Left kidney (tissue), 8 donors: ENCODE measurements at places on chromosomes 2 and 18. TPM values are rescaled to one million over a fixed set of nuclear protein-coding genes. Genes with fewer than 3 reads are reported as not detected.

SOS1 gene
- 65.1 TPM for polyA plus RNA-seq

DNA sequence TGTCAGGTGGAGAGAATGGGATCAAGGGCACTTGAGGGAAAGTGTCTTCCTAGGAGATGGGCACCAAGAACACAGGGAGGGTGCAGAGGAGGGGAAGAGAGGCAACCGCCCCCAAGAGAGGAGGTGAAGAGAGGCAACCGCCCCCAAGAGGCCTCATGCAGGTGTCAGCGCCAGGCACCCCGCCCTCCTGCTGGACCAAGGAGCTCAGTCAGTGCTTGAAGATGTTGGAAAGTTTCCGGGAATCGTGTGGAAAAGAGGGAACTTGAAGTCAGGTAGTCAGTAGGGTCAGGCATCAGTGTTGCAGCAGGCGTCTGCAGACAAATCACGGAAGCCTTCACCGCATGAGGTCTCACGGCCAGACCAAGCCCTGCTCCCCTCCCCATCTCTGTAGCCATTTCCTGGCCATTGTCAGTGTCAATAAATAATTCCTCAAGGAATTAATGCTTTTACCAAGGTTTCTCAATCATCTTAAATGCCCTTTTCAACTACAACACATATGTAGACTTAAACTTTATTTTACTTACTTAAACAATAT, 353.1 kb downstream of the EIPR1 start:
- DNase-seq: no peak

DNA sequence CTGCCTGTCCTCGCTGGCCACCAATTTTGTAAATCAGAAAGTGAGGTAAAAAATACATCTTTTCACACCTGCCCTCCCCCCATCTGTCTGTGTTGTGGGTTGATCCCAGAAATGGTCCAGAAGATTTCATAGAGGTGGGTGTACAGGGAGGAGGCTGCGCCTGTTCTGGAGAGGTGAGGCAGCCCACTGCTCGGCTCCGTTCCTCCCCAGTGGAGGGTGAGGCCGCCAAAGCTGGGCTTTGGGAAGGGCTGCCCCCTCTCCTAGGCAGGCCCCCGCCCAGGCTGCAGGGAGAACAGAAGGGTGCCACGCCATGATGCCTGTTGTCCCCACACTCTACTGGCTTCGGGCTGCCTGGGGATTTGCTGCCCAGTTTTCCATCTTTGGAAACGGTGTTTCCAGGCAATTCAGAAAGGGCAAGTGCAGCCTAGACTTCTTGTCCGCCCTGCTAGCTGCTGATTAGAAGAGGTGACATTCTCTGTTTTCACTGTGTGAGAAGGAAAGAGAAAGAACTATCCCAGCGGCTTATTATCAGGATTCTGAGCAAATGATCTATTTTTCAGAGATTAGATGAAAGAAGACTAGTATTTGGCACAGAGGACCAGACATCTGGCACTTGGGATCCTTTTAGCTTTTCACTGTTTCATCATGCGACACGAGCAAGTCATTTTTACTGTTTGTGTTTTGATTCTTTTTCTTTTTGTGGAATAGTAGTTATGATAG, 18.7 kb downstream of the SMARCAL1 start:
- DNase-seq: no peak

- no peak for DNase-seq
Observed at GRCh38 chr18:933082-933481, 28.4 kb downstream of the ADCYAP1 start.

DNA sequence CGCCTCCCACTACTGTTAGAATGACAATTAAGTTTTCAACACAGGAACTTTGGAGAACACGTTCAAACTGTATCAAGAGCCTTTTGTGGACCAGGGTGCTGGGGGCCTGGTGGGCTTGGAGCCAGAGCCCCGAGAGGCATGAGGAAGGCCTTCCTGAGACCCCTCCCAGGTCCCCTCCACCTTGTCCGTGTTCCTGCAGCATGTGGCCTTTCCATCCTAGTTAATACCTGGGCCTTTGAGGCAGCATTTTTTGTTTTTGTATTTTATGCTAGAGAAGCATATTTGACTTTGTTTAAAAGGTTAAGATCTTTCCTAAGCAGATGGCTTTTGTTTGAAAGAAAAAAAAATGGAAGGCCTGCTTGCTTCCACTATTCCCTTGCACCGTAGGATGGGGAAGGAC, 68.0 kb downstream of the INPP4A start:
- no peak for DNase-seq

GRCh38 chr2:169637620-169638019, 53.5 kb downstream of the PPIG start:
- DNase-seq: no peak

- DNase-seq: no peak
Observed at GRCh38 chr2:187541086-187542085, 12.8 kb downstream of the TFPI start.

KCNJ3 gene
- 8.6 TPM for polyA plus RNA-seq

DNA sequence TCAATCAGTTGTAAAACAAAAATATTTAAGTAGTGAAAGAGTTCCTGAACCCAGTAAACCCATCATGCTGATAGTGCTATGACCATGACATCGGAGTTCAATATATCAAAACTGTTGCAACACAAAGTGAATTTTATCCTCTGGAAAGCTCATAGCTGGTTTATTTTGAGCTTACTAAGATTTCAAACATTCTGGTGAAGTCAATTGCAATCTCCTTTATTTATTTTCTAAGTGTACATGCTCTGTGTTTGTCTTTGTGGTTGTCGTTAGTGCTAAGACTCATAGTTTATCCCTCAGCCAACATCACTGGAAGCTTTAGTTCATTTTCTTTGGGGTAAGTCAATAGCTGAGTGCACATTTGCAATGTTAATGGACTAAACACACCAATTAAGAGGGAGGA, 91.9 kb downstream of the QPCT start:
- no peak for DNase-seq

CCDC178 gene
- polyA plus RNA-seq: 1.6 TPM

IL1R2 gene
- polyA plus RNA-seq: 0.47 TPM

DNA sequence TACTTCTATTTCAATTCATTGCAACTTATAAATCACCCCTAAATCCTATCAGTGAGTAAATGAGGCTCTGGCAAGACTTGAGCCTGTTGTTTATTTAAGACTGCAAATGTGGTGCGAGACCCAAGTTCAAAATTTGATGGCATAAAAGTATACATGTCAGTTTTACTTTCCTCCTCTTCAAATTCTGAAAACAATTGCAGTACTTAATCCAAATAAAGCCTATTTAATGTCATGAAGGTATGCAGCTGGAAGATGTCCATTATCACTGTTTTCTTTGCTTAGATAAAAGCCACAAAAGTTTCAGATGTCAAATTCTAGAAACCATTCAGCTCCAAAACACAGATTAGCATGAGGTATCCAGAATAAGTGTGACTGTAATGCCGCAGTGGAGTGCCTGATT, 3.3 kb downstream of the APCDD1 start:
- no peak for DNase-seq

DNA sequence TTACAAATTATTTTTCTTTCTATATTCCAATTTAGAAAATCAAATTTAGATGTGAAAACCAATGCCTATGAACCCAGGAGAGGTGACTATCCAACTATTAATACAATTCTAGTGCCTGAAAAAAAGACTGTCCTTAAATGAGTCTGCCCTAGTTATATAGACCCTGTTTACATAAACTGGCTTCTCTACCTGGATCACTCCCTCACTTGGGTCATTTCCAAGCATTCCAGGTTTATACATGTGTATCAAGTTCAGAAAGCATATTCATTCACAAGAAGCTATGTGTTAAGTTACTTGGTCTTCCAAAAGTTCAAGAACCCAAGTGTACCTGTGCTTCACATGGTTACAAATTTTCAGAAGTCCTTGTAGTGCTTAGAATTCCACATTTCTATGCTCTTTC, 8.3 kb downstream of the ZNF385B start:
- DNase-seq: no peak

ZSWIM2 gene
- not detected for polyA plus RNA-seq

DNA sequence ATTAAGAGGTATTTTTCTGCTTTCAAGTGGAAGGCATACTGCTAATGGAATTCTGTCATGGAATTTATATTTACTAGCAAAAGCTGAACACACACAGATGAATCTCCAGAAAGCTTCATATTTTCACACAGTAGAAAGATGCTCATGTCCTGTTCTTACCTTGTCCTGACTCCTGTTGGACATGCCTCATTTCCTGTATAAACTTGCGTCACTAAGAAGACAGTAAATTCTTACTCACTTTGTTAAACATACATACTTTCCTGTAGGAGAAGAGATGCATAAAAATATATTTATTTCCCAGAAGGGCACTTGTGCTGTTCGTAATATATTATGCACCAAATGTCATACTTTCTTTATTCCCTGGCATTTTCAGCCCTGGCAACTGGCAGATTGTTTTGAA, 238.3 kb upstream of the RASGRP3 start:
- DNase-seq: no peak

DNA sequence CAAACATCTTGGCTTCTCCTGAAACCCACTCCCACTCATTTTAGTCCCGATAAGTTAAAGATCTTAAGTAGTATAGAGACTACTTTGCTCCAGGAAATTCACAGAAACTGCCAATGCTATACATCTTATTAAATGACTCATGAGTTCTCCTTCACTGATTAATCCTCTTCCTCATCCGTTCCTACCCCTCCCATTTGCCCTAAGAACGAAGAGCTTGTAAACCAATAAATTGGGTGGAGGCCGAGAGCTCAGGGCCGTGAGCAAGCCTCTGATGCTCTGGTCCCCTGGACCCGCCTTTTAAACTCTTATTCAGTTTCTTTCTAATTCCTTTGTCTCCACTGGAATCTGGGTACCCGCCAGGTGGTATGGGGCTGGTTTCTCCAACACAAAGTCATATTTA, 68.6 kb downstream of the METTL8 start:
- no peak for DNase-seq

- no peak for DNase-seq
Observed at GRCh38 chr2:68050353-68050752, 12.5 kb downstream of the C1D start.

- no peak for DNase-seq
Observed at GRCh38 chr18:74402806-74403433, 54.2 kb downstream of the DIPK1C start.

APCDD1 gene
- 74.6 TPM for polyA plus RNA-seq

DNA sequence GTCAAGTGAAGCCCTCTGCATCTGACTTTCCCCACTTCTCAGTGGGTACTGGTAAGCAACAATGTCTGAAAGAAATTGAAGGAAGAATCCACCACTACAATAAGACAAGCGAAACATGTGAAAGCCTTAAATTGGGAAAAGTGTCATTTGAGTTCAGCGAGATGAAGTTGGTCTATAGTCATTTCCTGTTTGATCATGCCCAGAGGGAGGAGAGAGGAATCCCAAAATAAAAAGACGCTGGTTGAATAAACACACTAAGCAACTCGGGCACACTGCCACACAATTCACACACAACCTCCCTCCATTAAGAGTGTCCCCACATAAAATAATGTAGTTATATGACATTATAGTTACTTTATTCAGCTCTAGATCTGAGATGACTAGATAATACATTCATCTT, 166.1 kb downstream of the CBLN2 start:
- no peak for DNase-seq

DNA sequence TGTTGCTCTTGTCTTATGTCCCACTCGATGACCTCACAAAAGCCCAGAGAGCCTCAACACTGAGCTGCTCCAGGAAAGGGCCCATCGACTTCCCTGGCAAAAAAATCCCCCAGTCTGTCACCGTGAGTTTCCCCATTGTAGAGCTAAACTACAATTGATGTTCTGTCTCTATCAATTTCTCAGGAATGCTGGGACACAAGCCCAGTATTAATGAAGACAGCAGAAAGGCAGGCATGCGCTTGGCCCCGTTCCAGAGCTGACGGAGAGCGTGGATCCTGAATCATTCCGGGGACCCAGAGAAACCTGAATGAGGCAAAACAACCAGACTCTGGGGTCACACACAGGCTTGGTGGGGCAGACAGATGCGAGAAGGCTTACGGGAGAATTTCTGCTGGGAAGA, 146.9 kb downstream of the TTC32 start:
- DNase-seq: no peak

- DNase-seq: no peak
Observed at GRCh38 chr2:241608881-241609280, 28.1 kb downstream of the THAP4 start.

DNA sequence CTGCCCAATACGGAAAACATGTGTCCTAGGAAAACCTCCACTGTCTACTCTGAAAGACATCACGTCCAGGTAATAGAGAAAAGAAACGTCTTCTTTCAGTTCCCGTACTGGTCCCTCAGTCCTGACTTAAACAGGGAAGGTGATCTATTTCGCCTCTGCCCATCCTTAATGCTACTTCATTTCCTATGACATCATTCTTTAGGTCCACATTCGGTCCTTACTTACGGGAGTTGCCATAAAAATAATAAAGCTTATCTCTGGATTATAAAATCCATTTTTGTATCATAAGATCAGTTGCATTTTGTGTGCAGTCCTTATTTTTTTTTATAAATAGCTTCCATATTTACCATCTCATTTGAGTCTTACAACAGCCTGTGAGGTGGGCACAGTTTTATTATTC, 3.7 kb downstream of the TGFA start:
- no peak for DNase-seq

DNA sequence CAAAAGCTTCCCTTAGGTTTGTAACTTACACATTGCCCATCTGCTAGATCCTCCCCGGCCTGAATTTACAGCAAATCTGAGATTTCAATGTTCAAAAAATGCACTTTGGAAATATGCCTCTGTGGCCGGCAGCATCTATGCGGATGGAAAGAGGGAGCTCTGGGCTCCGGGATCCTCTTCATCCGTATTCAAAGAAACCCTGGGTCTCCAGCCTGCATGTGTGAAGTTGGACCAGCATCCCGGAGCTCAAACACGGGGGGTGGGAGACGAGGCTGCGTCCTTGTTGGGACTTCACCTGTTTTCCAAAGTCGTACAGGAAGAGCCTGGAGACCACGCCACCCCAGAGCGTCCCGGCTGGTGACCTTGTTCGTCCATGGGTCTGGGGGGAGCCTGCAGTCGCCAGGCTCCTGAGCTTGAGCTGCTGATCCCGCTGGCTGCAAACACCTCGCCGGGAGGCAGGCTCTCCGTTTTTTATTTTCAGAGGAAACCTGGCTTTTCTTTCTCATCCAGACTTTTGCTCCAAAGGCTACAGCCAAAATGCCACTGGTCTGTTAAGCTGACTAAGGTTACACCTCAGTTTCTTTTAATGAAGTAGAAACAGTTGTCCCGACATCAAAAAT, 77.4 kb downstream of the PTGR3 start:
- DNase-seq: no peak

- no peak for DNase-seq
Observed at GRCh38 chr2:7905756-7906155, 776.1 kb upstream of the ID2 start.

GRCh38 chr2:201660293-201660895, 17.1 kb upstream of the TMEM237 start:
- no peak for DNase-seq

ALLC gene
- 0.13 TPM for polyA plus RNA-seq

DNA sequence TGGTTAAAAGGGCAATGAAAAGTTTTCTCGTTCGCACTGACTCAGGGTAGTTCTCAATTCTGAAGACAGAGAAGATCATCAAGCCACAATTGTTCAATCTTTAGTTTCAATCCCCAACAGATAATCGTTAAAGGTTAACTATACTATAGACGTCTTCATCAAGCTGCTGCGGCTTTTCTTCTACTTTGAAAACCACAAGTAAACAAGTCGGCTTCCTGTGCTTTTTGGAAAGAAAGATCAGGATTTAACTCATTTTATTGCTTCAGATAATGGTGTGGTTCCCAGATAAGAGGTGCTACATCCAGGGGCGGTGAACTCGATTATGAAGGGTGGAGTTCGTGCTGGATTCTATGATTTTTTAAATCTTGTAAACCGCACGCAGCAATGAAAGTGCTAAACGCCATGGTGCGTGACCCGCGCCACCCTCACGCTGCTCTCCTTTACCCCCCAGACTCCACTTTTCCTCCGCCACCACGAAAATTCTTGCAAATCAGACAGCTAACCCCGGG, 545 bp upstream of the CDCA7 start:
- no peak for DNase-seq

CAPN14 gene
- 0.13 TPM for polyA plus RNA-seq
